Astrocyte (in vitro differentiated cells and primary cell): ENCODE measurements at places on chromosomes 16 and 17. TPM values are rescaled to one million over a fixed set of nuclear protein-coding genes. Genes with fewer than 3 reads are reported as not detected.

Gene PTRH2
- total RNA-seq, result 34.5 and 36.3 TPM in 2 replicates

Gene SBK1
- 4.0 and 7.0 TPM in 2 replicates for total RNA-seq

Gene MGAT5B
- total RNA-seq, result 5.1 and 6.3 TPM in 2 replicates

Gene ESRP2
- 2.5 and 5.1 TPM in 2 replicates for total RNA-seq

Gene MLKL
- 5.6 and 6.2 TPM in 2 replicates for total RNA-seq

Gene KRTAP9-4
- not detected in 2 replicates for total RNA-seq

Gene SEZ6L2
- 69.6 and 90.6 TPM in 2 replicates for total RNA-seq
